Activated T-cell treated with anti-CD3 and anti-CD28 coated beads, Interleukin-2, amount 50 U/mL, for 4 hours (primary cell): ENCODE measurements at places on chromosomes 4 and X.
A peak's percentile ranks its signal among the peaks of the same experiment; 100 is the strongest.

- DNase-seq, result no peak
Measured at GRCh38 chr4:138596896-138597295, 354.7 kb upstream of the SLC7A11 start.

DNA sequence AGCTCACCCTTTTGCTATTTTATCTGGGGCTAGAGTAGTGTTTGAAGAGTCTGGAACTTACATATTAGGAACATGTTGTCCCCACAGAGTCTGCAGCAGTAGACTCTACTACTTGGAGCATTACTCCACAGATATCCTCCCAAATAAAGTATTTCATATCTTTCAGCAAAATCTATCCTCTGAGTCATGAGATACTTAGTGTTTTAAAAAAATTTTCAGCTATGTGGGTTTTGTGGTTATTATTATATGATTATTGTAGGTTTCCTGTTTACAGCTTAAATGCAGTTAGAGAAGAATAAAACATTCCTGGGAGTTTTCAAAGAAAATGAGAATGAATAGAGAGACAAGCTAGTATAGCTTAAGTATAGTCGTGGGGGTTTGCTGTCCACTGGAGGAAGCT lies 30.9 kb downstream of the PAGE2 start:
- DNase-seq, result no peak

DNA sequence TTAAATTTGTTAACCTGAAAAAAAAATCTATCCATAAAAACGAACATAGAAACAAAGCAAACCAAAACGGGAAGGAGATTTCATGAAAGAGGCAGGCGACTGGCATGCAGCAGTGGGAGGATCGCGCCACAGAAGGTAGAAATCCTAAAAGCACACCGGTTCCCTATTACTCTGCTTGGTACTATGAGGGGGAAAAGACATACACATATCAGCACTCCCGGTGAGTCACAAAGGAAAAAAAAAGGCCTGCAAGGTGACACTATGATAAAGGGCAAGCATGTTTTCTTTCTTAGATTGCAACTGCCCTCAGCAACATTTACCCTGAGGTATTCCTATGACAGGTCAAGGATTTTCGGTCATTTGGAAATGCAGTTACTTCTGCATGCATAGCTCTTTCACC lies 60.6 kb upstream of the NAP1L5 start:
- DNase-seq, result no peak

DNA sequence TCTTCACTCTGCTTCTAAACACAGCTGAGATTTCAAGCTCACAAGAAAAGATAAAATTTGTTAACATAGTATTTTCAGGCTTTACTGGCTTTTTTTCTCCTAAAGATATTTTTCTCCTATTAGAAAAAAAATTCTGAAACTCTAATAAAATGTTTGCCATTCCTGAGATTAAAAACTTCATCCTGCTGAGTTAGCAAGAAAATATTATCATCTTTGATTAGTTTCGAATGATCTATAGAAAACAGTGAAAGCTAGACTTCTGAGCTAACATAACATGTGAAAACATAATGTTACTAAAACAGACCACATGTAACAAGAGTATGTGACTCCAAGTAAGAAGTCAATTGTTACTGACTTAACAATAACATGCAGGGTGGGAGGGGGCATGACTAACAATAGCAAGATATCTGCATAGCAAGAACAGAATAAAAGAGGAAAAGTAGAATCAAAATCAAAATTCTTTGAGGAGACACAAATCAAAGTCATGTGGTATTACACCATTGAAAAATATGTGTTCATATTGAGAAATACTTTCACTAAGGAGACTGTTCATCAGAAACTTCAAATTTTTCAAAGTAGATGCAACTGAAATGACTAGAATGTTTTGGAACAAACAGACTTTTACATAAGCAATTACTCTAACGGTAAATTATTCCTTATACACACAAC lies 14.5 kb downstream of the TBCK start:
- no peak for DNase-seq

- no peak for DNase-seq
Measured at GRCh38 chrX:132508834-132509233, 20.0 kb upstream of the MBNL3 start.

DNA sequence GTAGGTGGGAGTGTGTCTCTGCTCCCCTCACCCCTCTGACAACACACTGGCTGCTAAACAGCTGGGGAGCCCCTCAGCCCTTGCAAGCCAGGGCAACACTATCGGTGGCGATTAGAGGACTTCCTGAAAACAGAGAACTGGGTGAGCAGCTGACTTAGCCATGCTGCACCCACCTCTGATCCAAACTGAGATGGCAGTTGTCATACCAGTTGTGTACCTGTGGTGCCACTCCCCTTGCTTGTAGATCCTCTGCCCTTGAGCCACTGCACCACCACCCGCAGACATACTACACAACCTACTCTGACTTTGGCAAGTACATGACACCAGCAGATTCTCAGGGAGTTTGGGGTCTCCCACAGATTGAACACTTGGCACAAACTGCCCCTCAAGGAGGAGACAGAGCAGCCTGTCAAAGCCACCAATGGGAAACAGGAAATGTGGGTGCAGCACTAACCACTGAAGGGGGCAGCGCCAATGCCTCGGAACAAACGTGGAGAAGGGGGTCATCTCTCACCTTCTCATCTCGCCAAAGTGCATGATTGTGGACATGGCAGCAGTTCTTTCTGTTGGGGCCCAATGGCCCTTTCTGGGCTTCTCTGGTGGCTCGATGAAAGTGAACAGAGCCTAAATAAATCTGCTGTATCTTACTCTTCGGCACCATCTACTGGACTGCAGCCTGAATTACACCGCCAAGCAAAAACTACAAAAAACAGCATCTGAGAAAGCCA lies 119.8 kb downstream of the NEK1 start:
- DNase-seq, result no peak

DNA sequence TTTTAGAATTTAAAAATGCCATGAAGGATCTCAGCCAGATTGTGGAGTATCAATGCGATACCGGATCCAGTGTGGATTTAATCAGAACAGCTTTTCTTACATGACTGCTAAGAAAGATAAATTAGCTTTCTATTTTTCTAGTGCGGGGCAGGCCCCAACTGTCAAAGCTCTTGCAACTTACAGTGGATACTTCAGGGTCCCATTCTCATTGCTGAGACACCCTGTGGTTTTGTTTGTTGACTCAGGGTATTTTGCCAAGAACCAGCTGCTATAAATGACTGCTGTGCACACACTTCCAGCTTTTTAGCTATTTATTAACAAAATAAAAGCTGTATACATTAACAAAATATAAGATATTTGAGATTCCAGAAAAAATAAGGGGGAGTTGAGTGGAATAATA lies 166.4 kb downstream of the DCLK2 start:
- DNase-seq, result no peak

DNA sequence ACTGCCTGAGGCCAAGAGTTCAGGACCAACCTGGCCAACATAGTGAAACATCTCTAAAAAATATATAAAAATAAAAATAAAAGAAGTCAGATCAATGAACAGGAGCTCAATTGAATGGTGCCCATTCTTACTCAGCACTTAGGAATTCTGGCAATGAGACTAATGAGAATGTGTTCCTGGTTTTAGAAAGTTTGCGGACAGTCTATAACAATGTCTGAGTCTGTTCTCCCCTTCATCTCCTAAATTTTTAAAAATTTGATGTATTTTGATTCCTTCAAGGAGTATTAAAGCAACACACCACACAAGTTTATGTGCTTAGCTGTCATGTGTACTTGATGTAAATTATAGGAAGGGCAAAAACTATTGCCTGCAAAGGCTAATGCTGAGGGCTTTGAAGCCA lies 30.6 kb upstream of the KCNIP4 start:
- DNase-seq, result no peak

DNA sequence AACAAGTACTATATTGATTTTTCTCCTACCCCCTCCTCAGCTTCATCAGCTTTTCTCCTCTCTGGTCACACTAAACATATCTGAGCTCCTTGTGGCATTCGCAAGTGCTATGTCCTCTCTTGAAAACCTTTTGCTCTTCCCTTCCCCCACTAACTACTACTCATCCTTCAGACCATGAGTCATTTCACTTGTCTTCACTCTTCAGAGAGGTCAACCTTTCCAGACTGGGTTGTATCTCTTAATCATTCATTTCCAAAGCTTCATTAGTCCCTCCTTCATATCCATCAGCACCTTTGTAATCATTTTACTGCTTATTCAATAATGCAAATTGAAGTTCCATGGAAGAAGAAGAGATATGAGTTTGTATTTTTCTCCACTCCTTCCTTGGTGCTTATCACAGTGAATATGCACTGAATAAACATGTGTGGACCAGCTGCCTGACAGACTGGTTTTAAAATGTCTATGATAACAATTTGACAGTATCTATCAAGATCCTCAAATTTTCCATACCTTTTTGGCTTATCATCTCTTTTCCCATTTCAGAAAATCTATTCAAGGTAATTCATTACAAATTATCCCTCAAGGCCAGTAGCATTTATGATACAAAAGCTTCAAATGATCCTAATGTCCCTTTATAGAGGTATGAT lies 28.4 kb downstream of the DDX60L start:
- no peak for DNase-seq

DNA sequence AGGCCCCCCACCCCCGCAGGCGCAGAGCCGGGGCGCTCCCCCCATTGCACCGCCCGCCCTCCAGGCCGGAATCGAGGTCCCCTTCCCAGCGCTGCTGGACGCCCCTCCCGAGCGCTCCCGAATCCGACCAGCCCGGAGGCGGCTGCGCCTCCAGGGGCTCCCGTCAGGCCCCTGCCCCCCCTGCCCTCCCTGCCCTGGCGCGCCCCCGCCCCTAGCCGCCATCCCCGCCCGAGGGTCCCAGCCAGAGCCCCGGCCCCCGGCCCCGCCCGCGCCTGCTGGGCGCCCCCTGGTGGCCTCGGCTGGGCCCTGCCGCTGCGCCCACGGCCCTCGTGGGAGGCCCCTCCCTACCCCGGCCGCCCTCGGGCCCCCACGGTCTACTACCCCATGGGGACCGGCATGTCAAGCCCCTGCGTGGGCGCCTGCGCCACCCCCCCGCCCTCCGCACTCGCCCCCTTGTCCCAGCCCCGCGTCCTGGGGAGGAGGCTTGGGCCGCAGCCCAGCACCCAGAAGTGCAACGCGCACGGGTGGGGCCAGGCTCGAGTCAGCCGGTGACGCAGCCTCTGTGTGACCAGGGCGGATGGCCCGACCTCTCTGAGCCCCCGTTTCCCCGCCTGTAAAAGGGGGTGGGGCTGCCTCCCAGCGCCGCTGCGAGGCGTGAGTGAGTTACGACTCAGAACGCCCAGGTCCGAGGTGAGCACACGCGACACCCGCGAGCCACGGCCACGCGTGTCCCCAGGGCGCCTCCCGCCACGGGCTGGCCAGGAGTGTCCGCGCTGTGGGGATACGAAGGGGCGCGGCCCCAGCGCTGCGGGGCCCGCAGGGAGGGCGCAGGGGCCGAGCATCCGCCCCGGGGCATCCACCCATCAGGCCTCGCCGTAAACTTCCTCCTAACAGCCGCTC lies 104.9 kb downstream of the FAM53A start:
- DNase-seq, result peak; percentile 68

GRCh38 chr4:80492761-80493160 lies 157.2 kb downstream of the CFAP299 start:
- peak; percentile 12 for DNase-seq

DNA sequence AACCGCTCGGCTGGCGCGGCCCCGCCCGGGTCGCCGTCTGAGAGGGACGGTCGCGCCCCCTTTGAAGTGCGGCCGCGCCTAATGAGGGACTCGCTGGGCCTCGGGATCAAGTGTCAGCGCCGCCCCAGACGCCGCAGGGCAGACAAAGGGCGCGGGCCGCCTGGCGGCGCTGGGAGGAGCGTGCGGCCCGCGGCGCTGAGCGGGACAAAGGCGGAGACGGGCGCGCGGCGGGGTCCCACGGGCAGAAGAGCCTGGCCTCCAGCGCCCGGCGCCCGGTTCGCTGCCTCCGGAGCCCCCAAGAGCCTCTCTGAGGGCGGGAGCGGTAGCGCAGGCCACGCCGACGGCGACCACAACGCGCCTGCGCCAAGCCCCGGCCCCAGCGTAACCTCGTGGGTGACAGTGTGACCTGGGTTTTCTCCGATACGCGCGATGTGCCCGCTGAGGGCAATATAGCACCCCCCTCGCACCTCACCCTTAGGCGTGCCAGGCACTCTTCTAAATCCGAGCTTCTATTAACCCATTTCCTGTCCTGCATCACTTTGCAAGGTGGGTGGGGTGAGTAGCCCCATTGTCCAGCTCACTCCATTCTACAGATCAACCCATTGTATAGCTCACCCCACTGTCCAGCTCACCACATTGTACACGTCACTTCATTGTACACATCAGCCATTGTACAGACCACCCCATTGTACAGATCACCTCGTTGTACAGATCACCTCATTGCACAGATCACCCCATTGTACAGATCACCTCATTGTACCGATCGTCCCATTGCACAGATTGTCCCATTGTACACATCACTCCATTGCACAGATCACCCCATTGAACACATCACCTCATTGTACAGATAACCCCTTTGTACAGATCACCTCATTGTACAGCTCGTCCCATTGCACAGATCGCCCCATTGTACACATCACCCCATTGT lies 33.7 kb upstream of the STX18 start:
- DNase-seq, result peak; percentile 65

- DNase-seq, result no peak
Measured at GRCh38 chr4:70936200-70936787, 34.1 kb downstream of the MOB1B start.

- DNase-seq, result no peak
Measured at GRCh38 chr4:127889903-127890302, 9.2 kb downstream of the PLK4 start.

- no peak for DNase-seq
Measured at GRCh38 chr4:21688596-21689265, 259.8 kb downstream of the KCNIP4 start.

DNA sequence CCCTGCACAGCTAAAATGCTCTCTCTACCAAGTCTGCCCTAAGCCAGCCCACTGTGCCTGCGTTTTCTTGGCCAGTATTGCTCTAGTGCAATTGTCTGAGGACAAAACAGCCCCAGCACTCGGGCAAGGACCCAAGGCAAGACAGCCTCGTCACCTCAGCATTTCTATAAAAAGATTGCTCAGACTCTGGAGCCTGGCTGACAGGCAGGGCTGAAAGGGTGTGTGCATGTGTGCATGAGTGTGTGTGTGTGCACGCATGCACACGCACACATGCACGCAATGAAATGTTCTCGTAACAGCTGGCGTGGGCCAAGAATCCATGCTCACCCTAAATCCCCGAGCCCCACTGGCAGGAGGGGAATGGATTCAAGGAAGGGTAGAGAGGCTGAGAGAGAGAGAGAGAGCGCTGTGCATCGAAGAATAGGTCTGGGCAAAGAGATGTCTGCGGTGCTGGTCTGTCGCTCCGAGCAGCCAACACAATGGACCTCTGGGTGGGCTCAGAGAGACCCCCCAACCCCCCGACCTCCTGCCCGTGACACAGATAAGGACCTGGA lies 579.2 kb downstream of the BCOR start:
- DNase-seq, result no peak
